ENCODE measurements at places on chromosomes 3 and 15. TPM values are rescaled to one million over a fixed set of nuclear protein-coding genes. Genes with fewer than 3 reads are reported as not detected.

- H3K36me3 ChIP-seq: no peaks in the 10 kb centered on the region
- no peaks in the 10 kb centered on the region for H3K4me1 ChIP-seq
- H3K27ac ChIP-seq: no peak overlapping the region
- H3K4me3 ChIP-seq: no peak overlapping the region
- no peaks in the 10 kb centered on the region for H3K27me3 ChIP-seq
- DNase-seq: no peak
Measured at GRCh38 chr3:48500656-48501055, 3.3 kb downstream of the SHISA5 start.

Gene NOX5
- total RNA-seq: 0.18 TPM

- no peaks in the 10 kb centered on the region for H3K27me3 ChIP-seq
- DNase-seq: no peak
- H3K36me3 ChIP-seq: no peaks in the 10 kb centered on the region
- H3K4me3 ChIP-seq: no peak overlapping the region
Measured at GRCh38 chr3:37772773-37773354, 88.8 kb upstream of the CTDSPL start.

GRCh38 chr3:130948929-130949328 is 55.0 kb downstream of the ATP2C1 start:
- H3K36me3 ChIP-seq: peaks cover 7% of the 10 kb centered on the region
- DNase-seq: no peak

Gene RBP2
- not detected for total RNA-seq

Gene HTR3D
- not detected for total RNA-seq

GRCh38 chr3:78969483-78969882 is 798.3 kb downstream of the ROBO1 start:
- no peaks in the 10 kb centered on the region for H3K36me3 ChIP-seq
- no peak overlapping the region for H3K4me3 ChIP-seq
- DNase-seq: no peak
- no peaks in the 10 kb centered on the region for H3K4me1 ChIP-seq

DNA sequence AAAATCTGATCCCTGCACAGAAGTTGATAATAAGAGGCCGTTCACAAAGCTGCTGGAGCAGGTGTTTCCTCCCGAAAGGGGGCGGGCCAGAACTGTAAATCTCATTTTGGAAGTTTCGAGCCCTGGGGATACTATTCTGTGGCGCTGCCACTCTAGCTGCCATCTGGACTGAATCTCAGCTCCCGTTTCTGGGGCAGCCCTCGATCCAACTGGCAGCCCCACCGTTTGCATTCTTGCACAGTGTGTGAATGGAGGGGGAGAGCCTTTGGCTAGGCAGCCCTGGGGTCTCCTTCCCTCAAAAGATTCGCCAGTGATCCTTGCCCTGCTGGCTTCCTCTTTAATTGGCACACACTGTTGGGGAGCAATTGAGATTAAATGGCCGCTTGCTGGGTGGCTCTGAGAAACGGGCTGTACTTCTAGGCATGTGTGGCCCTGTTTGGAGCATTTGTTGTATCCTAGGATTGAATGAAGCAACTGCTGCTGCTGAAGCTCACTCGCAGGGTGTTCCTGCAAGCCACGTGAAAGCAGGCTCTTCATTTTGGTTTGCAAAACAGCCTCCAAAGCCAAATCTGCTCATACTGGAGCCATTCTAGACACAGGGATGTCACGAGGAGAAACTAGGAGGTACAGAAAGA is 57.2 kb upstream of the TOPAZ1 start:
- H3K36me3 ChIP-seq: no peaks in the 10 kb centered on the region
- no peak overlapping the region for H3K27ac ChIP-seq
- no peaks in the 10 kb centered on the region for H3K4me1 ChIP-seq
- no peak overlapping the region for H3K4me3 ChIP-seq
- DNase-seq: no peak

DNA sequence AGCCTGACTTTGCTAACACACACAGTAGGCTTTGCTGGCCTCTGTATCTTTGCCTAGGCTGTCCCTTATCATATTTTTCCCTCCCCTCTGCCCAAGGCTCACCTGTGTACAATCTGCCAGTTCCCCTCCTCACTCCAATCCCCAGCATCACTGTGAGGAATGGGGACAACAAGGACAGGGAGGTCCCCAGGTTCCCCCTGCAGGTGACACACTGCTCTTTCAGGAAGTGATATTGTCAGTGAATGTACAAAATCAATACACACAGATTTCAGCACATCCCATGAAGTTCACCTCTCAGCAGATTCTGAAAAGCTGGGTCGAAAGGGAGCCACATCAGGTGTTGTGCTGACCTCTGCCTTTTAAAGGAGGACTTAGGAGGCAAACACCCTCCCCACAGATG is 177.5 kb downstream of the RAB11A start:
- H3K27me3 ChIP-seq: no peaks in the 10 kb centered on the region
- H3K4me1 ChIP-seq: no peaks in the 10 kb centered on the region
- H3K27ac ChIP-seq: no peak overlapping the region
- H3K36me3 ChIP-seq: no peaks in the 10 kb centered on the region
- H3K4me3 ChIP-seq: no peak overlapping the region
- no peak for DNase-seq

Gene TMEM266
- total RNA-seq: 0.26 TPM

- H3K36me3 ChIP-seq: peaks cover 3% of the 10 kb centered on the region
- DNase-seq: no peak
- H3K27ac ChIP-seq: no peak overlapping the region
- no peaks in the 10 kb centered on the region for H3K4me1 ChIP-seq
- H3K27me3 ChIP-seq: no peaks in the 10 kb centered on the region
- no peak overlapping the region for H3K4me3 ChIP-seq
Measured at GRCh38 chr3:44954304-44954703, 21.7 kb downstream of the ZDHHC3 start.

Gene ANKRD34C
- 0.30 TPM for total RNA-seq

Measured in aorta (tissue), 5 donors.